HuH-7.5 (cell line): ENCODE measurements at places on chromosomes 1 and 21.

DNA sequence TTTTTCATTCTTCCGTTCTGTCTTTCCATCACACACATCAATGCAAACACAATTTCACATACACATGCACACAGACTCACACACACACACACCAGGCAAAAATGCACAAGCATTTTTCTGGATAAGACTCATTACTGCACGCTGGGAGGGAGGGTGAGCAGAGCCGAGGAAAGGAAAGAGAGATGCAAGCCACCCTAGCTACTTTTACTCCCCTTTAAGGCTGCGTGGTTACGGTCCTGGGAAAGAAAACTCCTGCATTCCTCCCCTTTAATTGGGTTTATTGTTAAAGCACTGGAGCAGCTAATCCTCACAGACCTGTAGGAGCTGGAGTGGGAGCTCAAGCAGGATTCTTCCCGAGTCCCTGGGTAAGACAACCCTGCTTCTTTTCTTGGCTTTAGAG lies at the start of gene CAMK1G:
Gene CAMK1G, plus strand, starts transcription at position 307 of the 400 bp plus-strand sequence. CDS start 11,270 bp downstream, outside the sequence.
- no peak for DNase-seq

GRCh38 chr1:156464335-156464734 lies 36.2 kb downstream of the MEF2D start:
- no peak for DNase-seq

- DNase-seq: no peak
Measured at GRCh38 chr1:85454214-85454613, 10.7 kb downstream of the DDAH1 start.

DNA sequence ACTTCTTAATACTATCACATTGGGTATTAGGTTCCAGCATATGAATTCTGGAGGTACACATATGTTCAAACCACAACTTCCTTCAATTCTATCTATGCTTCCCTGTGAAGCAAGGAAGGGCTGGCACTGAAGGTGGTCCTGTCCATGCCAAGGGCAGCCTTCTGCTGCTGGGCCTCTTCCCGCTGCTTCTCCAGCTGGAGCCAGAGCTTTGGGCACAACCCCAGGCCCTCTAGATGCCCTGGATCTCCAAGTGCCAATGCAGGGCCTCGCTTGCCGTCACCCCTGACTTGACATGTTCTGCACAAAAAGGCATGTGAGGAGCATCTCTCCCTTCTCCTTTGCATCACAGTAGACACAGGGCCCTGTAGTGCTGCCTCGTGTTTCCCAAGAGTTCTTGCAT lies 62.6 kb downstream of the STYXL2 start:
- no peak for DNase-seq

GRCh38 chr1:154798645-154799044 lies 71.4 kb downstream of the KCNN3 start:
- DNase-seq: no peak
